ENCODE measurements at places on chromosomes 4 and X. TPM values are rescaled to one million over a fixed set of nuclear protein-coding genes. Genes with fewer than 3 reads are reported as not detected.

DNA sequence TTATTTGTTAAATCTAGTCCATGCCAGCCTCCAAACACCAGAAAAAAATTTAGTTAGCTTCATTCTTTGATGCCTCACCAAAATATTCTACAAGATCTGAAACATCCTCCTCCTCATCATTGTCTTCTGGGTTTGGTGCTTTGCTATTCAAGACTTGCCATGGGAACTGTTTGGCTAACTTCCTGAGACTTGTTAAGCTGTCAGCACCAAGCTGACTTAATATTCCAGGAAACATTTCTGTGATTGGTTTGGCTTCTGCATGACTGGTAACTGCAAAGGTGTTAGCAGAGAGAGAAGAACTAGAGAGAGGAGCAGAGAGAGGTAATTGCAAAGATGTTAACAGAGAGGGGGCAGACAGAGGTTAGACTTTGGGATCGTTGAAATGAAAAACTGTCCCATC lies 101.3 kb downstream of the PALLD start:
- DNase-seq, result no peak

MYOZ2 gene
- not detected for total RNA-seq

DNA sequence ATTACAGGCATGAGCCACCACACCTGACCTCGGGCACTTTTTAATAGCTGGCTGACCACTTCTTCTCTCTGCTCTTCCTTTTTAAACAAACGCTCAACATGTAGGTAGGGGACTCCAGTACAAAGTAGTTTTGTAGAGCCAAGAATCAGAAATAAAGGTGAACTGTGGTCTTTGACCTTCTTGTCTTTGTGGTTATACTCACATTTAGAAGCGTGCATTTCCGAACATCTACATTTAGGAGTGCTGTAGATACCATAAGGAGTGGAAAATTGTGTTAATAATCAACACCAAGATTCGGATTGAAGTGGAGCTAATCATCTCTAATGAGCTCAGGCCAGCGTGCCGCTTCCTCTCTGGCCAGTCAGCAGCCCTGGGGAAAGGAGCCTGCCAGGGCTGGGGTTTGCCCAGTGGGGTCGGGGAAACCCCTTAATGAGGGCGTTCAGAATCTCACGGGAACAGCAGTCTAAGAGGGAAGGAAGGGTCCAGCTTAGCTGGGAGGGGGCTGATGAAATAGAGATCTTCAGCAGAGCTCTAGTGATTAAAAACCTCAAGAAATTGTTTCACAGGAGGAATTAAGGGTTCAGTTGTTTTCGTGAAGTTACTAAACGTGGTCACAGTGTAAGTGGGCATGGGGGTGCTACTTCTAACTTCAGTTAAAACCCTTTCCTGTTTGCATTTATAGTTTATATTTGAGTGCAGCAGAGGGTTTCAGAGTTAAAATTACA lies 81.2 kb downstream of the GAB1 start:
- no peak for DNase-seq

DNA sequence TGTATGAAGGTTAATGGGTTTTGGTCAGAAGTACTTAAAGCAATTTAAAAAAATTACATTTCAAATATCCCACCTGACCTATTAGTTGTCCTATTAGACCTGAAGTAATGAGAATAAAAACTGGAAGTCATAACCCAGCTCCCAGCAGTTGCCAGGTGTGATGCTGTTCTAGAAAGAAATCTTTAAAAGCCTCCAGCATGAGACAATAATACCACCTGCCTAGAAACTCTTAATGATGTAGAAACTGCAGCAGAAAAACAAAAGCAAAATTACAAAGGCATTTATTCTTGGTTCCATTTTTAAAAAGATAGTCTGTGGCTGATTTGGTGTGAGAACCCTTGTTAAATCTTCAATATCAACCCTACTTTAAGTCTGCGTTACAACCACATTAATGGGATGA lies 1137.7 kb upstream of the TENM3 start:
- DNase-seq, result no peak

DNA sequence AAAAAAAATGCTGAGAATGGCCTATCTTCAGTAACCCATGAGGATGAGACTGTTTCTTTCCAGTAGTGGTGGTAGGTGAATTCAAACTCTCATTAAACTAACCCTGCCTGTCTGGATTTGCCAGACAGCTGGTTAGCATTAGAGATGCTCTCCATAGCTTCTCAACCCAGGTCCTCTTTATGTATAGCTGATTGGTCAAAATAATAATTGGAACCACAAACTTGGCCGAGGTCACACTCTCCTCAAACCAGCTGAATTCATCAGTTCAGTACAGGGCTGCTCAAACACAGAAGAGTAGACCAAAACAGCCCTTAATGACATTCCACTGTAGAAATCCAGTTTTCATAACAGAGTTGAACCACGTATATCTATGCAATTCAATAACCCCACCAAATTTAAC lies 85.3 kb downstream of the HCCS start:
- DNase-seq, result no peak

TMPRSS11E gene
- not detected for total RNA-seq
